Stimulated activated CD4-positive, alpha-beta T cell treated with anti-CD3 and anti-CD28 coated beads, Interleukin-2, amount 100 ng/mL, for 24 hours (primary cell): ENCODE measurements at places on chromosomes 5 and 9.

DNA sequence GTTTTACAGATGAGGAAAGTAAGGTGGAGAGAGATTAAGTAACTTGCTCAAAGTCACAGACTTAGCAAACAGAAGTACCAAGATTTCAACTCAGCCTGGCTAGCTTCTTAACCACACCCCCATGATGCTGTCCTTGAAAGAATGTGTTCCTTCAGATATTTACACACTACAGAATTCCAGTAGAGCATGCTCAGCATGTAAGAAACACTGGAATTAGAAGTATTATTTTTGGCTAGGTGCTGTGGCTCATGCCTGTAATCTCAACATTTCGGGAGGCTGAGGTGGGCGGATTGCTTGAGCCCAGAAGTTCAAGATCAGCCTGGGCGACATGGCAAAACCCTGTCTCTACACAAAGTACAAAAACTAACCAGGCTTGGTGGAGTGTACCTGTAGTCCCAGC lies 142.4 kb downstream of the EDIL3 start:
- no peak for DNase-seq

DNA sequence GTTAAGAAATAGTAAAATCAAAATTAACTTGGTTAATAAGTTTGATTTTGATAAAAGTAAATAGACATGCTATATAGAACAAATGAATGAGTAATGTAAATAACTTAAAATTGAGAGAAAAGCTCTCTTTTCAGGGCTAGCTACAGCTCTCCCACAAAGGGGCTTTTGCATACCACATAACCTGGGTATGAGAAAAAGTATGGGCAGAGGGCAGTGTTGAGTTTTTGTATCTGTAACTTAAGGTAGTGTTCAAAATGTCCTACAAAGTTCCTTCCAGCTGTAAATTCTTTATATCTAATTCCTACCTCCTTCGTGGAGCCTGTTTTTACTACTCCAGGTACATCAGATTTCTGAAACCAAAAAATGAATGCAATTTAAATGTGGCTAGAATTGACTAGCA lies 18.9 kb upstream of the TTC33 start:
- DNase-seq = no peak

DNA sequence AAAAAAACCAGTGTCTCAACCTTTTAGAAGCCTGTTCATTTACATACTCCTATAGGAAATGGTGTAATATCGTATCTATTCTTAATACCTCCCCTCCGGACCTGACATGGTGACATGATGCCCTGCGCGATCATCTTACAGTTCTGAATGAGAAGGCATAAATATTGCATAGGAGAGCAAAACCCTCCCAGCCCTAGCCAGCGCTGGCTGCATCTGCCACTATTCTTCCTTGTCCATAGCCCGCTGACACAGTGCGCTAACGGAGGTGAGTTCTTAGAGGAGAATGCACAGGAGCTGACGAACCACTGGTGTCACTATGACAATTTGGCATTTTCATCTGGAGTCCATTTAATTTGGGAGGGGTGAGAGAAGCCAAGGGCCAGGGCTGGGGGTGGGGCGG lies 290.1 kb downstream of the EFNA5 start:
- no peak for DNase-seq

DNA sequence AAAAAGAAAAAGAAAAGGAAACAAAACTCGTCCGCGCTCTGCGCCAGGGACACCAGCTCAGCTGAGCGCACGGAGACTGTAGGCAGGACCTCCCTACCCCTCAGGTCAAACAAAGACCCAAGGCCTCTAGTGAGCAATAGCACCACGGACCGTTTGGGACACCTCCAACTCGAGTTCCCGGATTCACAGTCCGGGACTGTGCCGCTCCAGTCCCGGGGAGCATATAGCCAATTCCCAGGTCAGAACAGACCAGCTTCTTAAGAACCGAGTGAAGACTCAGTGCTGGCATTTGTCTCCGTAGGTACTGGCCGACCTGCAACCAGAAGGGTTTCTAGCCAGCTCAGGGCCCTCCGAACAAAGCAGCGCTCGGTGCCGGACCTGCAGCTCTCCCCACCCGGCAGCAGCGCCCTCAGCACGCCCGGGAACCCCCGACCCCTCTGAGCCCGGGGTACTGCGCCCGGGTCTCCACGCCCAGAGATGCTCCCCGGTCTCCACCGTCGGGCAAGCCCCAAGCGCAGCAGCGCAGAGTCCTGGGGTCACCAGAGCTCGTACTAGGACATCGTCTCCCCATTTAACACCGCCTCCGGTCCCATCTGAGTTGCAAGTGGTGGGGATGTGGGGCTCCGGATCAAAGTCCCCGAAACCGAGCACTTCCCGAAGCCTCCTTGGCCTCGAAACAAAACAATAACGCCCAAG lies 591 bp downstream of the ABCA1 start:
- DNase-seq = peak; percentile 35

- no peak for DNase-seq
Measured at GRCh38 chr9:119298076-119298853, 71.0 kb downstream of the BRINP1 start.

GRCh38 chr5:6111131-6111530 lies 267.2 kb downstream of the MED10 start:
- DNase-seq = no peak

DNA sequence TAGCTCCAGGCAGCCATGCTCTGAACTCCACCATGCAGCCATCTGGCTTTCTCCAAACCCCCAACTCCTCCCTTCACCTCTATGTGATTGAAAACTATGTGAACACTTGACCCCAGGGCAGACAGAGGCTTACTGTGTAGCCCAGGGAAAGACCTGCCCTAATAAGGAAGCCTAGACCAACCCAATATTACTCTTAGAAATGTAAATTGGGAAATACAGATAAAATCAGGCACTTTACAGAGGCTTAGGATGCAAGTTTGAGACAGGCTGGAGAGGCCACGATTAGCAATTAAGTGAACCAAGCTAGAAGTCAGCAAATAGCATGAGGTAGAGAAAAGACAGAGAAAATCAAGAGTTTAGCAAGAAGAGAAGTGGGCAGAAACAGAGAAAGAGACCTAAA lies 141.7 kb upstream of the ABCA1 start:
- no peak for DNase-seq

DNA sequence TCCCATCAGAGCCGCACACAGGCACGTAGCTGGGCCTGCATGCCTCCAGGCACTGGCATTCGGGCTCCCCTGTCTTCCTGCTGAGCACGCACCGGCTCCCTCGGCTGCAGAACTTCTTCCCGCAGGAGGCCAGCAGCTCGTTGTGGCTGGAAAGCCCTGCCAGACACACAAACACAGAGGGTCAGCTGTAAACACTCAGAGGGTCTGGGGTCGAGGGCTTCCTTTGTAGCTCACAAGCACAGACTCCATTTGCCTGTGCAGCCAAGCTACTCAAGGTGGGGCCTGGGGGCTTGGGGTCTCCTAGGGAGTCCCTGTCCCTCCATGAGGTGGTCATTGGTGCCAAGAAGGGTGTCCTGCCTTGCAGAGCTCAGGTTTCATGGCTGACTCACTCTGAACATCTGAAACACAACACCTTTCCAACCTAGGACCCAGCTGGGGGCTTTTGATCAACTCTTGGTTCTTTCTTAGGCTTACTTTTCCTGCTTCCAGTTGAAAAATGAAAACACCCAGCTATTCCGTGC lies 211.4 kb downstream of the FSTL4 start:
- no peak for DNase-seq

DNA sequence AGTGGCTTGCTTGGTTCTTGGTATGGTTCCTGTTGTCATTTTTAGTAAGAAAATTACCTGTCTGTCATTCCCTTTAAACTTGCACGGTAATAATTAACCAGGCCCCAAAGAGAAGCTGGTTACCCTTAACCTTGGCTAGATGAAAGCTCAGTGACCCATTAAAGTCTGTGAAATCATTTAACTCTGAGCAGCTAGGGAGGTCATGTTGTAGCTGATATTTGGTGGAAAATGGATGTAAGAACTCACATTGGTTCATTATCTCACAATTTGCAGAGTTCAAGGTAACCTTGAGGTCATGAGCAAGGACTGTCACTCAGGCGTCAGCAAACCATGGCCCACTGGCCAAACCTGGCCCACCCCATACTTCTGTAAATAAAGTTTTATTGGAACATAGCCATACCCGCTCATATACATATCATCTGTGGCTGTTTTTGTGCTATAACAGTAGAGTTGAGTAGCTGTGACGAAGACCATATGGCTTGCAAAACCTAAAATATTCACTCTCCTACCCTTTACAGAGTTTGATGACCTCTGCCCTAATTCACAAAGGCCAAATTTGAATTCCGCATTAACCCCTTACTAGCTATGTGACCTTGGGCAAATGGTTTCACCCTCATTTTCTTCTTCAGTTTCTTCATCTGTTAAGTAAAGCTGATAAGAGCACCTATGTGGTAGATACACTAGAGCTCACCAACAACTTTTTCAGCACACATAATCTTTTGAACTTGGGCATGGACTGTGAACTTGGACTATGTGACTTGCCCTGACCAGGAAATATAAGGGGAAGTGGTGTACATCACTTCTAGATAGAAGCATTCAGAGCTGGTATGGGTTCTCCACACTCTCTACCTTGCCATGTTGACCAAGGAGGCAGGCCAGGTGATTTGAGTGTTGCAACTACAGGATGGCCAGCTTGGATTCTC lies 61.5 kb upstream of the CPEB4 start:
- DNase-seq = no peak

GRCh38 chr9:72800328-72800994 lies 152.4 kb downstream of the ALDH1A1 start:
- DNase-seq = no peak
